NCI-H774 (cell line): ENCODE measurements at places on chromosomes 1 and 21.

DNA sequence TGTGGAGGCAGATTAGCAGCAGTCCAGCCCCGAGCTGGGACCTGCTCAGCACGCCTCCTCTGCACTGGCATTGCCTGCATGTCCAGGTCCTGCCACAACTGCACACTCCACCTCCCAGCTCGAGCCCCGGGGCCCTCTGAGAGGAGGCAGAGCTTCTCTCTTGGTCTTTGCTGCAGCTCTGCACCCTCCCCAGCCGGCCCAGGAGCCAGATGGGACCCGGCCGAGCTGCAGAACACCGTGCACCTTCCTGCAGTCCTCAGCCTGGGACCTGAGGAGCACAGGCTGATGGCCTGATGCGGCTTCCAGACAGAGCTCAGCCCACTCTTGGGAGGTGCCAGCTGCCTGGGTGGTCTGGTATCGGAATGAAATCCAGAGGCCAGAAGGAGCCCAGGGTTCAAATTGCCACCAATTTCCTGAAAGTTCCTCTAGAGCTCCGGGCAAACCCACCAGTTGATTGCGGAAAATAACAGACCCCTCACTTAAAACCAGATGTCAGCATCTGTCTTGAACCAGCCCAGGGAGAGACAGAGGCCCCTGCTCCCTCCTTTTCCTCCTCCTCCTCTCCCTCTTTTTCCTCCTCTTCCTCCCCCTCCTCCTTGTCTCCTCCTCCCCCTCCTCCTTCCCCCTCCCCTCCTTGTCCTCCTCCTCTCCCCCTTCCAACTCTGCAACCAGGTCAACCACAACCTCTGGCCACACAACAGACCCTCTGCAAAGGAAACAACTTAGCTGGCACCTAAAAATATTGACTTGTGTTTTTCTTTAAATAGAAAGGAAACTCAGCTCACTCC, 10.6 kb upstream of the SPSB1 start:
- no peak for DNase-seq

- DNase-seq, result no peak
Measured at GRCh38 chr1:181324797-181325616, 158.3 kb upstream of the CACNA1E start.

- no peak for DNase-seq
Measured at GRCh38 chr1:167645625-167646414, 15.8 kb downstream of the RCSD1 start.

DNA sequence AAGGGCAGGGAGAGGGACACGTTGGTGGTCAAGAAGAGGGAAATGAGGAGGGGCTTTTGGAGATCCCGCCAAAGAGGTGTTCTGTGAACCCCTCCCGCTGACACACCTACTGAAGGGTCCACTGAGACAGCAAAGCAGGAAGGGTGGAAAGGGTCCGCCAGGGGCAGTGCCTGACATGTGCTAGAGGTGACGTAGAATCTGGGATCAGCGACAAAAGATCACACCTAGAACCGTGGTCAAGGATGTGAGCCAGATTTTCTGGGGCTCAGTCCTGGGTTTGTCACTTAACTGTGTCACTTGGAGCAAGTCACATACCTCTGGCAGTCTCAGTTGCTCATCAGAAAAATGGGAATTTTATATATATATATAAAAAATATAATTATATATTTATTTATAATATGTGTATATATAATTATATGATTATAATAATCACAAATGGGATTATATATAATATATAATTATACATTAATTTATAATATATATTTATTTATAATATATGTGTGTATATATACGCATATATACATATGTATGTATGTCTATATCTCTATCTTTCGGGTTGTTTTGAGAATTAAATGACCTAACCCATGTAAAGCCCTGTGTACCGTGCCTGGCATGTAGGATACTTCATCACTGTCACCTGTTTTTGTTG, 35.0 kb upstream of the ATP5PO start:
- DNase-seq, result no peak

GRCh38 chr21:21831036-21831435, 832.8 kb downstream of the NCAM2 start:
- no peak for DNase-seq

DNA sequence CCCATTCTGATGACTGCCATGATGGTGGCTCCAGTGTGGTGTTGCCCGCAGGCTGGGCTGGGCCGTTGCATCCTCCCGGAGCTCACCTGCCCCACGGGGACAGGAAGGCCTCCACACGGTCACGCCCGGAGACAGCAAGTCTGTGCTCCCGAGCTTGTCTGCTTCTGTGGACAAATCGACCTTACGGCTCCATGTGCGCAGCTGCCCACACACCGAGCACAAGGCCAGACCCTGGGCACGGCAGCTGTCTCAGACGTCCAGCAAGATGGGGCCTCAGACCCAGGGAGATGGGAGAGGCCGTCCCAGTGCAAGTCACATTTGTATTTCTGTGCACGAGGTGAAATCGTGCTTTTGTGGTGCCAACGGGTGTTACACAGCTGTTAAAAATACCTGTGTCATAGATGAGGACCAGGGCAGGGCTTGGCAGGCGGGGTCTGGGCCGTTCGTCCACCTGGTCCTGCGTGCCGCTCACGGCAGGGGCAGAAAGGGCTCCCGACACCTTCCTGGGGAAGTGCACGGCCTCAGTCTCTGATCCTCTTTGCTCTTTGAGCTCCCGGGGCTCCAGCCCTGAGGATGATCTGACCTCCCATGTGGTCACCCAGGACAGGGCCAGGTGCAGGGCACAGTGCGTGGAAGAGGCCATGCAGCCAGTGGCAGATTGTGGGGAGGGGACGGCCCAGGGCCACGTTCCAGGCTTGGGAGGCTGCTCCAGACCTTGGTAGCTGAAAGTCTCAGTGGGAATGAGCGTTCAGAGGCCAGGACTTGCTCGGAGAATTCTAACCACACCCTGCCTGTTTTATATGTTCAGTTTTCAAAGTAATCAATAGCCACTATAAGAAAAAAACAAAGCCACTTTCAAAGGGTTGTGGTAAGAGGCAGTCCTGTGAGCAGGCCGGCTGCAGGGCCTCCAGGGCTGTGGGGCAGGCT, 13.5 kb downstream of the COL6A1 start:
- DNase-seq, result no peak

- DNase-seq, result no peak
Measured at GRCh38 chr21:32448803-32449594, 36.5 kb downstream of the EVA1C start.

- DNase-seq, result no peak
Measured at GRCh38 chr1:32619701-32620485, 30.5 kb downstream of the ZBTB8OS start.

GRCh38 chr21:44428281-44428960, 26.9 kb upstream of the LRRC3 start:
- peak; percentile 56 for DNase-seq
